ENCODE measurements at places on chromosomes 13 and 19.
A peak's percentile ranks its signal among the peaks of the same experiment; 100 is the strongest.

DNA sequence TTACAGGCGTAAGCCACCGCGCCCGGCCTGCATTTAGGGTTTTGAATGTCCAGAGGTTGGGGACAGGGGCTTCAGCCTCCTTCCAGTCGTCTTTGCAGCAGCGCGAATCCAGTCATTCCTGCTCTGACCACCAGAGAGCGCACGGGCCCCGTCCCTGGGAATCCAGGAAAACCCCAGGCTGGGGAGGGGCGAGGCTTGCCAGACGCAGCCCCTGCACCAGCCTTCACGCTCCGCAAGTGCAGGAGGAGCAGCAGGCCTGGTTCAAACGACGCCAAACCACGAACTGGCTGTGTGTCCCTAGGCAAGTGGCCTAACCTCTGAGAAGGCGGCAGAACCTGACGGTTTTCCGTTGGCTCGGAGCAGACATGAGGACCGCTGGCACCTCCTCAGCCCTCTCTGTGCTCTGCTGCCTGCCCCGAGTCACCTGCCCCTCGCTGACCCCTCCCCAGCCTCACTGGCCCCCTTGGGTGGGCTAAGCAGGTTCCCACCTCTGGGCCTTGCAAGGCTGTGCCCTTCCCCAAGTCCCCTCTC lies 2.0 kb upstream of the RNF126 start:
- DNase-seq, result peak; percentile 79

GRCh38 chr13:77514336-77514726 lies 21.2 kb upstream of the SCEL start:
- no peak for DNase-seq

DNA sequence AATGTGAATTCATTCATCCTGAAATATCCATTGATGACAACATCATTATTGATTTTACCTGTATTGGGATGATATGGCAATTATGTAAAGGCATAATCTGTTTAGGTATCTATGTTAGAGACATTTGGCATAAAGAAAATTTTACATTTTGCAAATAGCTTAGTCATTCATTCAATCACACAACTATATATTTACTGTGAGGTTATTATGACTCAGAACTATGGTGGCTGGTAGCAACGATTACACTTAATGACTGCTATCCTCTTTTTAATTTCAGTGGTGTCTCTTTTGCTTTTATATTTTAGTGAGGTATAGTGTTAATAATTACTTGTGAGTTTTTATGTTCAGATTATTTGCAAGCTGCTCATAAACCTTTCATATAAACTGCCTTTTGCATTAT lies 955.9 kb downstream of the SLITRK6 start:
- peak; percentile 58 for DNase-seq

GRCh38 chr13:41763782-41764181 lies 197.1 kb downstream of the VWA8 start:
- DNase-seq, result no peak

GRCh38 chr13:109383683-109384082 lies 402.7 kb downstream of the IRS2 start:
- peak; percentile 88 for DNase-seq

DNA sequence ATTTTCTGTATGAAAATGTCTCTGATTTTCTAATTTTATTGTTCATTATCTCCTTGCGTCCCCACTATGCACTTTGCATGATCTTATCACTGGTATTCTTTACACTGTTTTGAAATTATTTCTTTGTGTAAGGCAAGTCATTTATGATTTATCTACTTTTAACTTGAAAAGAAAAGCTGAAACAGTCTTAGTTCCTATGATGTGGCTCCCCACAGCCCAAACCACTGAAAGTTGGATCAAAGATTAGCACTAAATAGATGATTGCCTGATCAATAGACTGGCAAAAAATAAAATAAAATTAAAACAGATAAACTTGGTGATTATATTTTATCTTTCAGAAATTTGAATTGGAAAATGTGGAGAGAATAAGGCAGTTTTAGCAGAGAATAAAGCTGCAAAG lies 1101.9 kb downstream of the PCDH9 start:
- no peak for DNase-seq

- DNase-seq, result no peak
Observed at GRCh38 chr13:48426052-48426451, 13.1 kb upstream of the LPAR6 start.

- no peak for DNase-seq
Observed at GRCh38 chr19:5225486-5226345, 114.9 kb downstream of the PTPRS start.

DNA sequence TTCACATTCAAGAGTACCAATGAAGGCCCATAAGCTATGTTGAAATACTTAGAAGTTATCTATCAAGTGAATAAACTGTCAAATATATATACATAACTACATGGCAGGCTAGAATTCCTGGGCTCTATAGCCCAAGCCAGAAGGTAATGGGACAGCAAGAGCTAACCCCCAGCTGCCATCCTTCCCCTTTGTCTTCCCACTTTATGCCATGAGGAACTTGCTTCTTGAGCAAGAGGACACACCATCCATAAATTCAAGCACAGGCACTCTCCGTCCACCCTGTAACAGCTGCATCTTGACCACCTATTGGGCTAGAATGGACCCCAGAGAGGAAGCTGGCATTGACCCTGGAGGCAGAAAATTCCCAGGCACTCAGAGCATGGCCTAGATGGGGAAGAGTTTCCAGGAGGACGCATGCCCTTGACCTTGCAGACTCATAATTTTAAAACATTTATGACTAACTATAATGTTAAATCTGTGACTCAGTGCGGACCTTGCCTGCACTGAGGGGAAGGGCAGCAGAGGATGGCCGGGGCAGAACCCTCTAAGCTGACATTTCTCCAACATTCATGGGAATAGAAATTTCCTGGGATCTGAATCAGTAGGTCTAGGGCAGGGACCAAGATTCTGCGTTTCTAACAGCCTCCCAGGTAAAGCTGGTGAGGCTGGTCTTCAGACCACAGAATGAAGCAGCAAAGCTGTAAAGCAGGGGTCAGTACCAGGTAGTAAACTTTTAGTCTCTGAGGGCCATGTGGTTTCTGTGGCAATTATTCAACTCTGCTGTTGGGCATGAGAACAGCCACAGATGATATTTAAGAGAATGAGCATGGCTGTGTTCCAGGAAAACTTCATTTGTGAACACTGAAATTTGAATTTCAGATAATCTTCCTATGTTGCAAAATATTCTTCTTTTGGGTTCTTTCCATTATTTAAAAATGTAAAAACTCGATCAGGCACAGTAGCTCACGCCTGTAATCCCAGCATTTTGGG lies 71.4 kb upstream of the CLDN10 start:
- DNase-seq, result peak; percentile 49

- DNase-seq, result no peak
Observed at GRCh38 chr13:78258304-78258703, 339.7 kb upstream of the EDNRB start.

DNA sequence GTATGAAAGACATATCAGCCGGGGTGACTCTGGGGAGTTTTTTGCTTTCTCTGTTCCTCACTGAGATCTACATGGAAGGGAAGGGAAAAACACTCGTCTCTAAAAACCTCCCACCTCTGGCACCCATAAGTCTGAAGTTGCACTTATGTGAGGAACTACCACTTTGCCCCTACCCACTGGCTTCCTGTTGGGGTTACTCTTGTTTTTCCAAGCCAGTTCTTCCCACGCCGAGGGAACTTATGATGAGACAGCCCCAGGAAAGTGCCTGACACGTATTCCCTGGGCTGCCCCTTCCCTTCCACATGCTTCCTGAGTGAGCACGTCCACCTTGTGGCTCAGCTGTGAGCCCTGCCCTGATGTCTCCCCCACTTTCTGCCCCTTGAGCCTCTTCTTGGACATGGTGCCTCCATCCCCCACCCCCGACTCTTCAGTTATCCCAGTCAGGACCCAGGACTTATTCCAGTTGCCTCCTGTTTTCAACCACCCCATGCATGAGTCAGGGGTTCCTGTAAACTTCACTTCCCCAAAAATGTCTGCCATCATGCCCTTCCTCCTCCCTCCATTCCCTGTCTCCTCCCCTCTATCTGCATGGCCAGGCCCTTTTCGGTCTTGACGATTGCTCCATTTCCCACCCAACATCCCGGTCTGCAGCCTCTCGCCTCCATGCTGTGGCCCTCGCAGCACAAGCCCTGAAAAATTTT lies 5.1 kb upstream of the SIGLEC7 start:
- no peak for DNase-seq

GRCh38 chr19:34579281-34580054 lies 97.5 kb downstream of the SCGB2B2 start:
- DNase-seq, result no peak

GRCh38 chr13:47190696-47191305 lies 293.9 kb upstream of the HTR2A start:
- DNase-seq, result no peak

GRCh38 chr19:31284621-31285020 lies 64.6 kb downstream of the TSHZ3 start:
- no peak for DNase-seq

DNA sequence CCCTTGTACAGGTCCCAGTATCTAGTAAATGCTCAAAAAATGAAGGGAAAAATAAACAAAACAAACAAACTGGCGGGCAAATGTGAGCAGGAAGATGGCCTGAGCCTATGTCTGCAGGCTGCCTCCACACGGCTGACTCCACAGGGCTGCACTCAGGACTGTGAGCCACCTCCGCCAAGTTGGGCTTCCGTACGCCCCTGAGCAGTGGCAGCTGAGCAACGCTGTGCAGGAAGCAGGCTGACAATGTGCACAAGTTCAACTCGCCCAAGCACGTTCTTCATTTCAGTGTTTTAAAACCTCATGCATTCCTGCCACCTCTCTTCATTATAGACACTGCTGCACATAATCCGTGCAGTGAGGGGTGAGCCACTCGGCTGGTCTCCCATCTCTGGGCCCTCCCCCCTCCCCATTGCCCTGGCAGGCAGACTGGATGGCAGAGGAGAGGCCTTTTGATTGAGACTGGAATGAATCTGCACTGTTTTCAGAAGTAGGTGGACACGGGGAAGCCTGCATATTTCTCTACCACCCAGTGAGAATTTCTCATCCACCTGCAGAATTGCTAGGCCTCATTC lies 915.3 kb downstream of the UQCRFS1 start:
- no peak for DNase-seq

DNA sequence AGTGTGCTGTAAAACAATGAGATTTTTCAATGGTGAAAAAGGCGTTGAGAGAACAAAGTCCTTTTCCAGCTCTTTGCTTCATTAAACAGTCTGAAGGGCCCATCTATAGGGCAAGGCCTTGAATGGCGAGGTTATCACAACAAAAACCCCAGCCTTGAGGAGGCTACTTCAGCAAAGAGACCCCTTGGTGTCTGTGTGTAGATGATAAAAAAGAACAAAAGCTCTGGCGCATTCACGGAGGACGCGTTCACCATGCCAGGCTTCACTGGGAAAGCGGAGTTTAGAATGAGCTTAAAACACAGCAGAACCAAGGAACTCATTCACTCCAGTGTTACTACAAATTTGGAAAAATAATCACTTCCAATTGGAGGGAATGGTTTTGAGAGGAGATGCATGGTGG lies 530.0 kb upstream of the ARGLU1 start:
- DNase-seq, result no peak

DNA sequence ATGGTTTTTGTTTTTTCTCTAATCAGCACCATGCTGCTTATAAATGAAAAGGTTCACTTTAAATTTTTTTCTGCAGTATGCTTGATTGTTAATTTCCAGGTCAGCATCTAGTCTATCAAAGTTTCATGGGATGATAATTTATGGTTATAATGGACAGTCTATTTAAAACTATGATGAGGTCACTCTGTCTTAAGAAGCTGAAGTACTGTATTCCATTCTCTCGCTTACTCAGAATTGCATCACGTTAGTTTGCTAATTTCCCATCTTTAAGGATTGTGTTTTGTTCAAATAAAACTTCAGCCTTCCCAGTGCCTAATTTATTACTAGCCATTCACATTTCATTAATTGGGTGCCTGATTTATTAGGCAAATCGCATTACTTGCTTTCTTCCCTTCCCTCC lies 94.3 kb downstream of the GPC6 start:
- peak; percentile 16 for DNase-seq

DNA sequence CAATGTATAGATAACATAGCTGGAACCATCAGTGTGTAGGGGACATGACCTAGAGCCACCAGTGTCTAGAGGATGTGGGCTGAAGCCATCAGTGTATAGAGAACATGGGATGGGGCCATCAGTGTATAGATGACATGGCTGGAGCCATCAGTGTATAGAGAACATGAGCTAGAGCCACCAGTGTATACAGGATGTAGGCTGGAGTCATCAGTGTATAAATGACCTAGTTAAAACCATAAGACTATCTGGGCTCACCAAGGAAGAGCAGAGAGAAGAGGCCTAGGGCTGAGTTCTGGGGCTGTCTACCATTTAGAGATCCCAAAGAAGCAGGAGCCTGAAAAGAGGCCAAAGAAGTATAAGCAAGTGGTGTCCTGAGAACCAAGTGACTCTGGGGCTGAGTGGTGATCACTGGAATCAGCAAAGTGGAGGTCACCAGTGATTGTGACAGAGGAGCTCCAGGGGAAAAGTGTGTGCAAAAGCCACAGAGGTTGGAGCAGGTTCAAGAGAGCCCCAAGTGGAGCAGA lies 41.0 kb downstream of the RFX2 start:
- DNase-seq, result no peak

- peak; percentile 25 for DNase-seq
Observed at GRCh38 chr19:15108145-15108844, 1.1 kb downstream of the SYDE1 start.

DNA sequence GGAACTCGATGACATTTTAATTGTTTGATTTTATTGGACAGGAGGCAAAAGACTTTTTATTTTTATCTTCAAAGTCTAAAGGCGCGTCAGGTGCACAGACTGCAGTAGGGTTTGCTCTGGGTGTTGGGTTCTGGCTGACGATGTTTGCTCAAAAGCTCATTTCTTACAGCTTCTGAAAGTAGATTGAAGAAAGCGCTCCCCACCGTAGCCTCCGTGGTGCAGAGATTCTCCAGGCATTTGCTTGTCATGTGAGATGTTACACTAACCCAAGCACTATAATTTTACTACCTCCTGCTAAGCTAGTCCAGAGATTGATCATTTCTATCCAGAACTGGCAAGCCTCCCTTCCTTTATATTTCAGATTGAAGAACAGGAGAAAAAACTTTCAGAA lies 14.5 kb upstream of the ATP11A start:
- no peak for DNase-seq

GRCh38 chr13:99335603-99336002 lies 28.4 kb upstream of the GPR183 start:
- DNase-seq, result no peak

- DNase-seq, result no peak
Observed at GRCh38 chr13:111898956-111899713, 167.8 kb upstream of the SOX1 start.

DNA sequence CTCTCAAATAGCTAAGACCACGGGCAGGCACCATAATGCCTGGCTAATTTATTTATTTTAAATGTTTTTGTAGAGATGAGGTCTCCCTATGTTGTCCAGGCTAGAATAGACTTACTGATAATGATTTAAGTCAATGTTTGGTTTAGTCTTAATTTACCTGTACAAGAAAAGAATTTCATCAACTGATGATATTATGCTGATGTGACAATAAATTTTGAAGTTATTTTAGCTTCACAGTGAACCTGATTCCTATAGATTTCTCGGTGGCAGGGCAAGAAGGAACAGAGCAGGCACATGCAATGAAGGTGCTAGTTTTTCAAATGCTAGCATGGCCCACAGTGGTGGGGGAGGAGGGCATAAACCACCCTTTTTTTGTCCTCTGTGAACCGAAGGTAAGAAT lies 42.6 kb upstream of the CBY2 start:
- no peak for DNase-seq

GRCh38 chr19:47190167-47190727 lies 40.8 kb downstream of the BBC3 start:
- peak; percentile 27 for DNase-seq

- DNase-seq, result no peak
Observed at GRCh38 chr19:30070198-30070967, 128.3 kb downstream of the URI1 start.

GRCh38 chr13:30486230-30487074 lies 20.7 kb upstream of the HMGB1 start:
- no peak for DNase-seq

Measured in ELR (cell line).